Bronchial epithelial cell (primary cell): ENCODE measurements at places on chromosomes 12 and 14. TPM values are rescaled to one million over a fixed set of nuclear protein-coding genes. Genes with fewer than 3 reads are reported as not detected.

DNA sequence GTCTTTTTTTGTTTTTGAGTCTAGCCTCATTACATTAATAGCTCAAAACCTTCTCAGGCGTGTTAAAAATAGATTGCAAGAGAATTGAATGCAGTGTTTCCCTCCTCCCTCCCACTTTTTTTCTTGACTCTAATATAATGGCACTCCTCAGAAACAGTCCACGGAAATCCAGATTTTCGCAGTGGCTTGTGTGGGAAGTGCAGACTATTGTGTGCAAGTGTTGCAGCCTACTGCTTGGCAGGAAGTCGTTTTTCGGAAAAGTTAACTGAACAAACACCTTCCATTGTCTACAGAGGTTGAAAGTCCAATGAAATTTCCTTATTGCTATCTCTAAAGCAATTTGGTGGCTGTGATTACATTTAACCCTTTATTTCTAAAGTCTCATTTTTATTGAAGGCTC is 147.9 kb upstream of the E2F7 start:
- DNase-seq = no peak

Gene TPPP2
- not detected in 2 replicates for total RNA-seq

Gene MYL2
- total RNA-seq = not detected in 2 replicates

- no peak for DNase-seq
Measured at GRCh38 chr12:107033758-107034739, 47.1 kb upstream of the MTERF2 start.

DNA sequence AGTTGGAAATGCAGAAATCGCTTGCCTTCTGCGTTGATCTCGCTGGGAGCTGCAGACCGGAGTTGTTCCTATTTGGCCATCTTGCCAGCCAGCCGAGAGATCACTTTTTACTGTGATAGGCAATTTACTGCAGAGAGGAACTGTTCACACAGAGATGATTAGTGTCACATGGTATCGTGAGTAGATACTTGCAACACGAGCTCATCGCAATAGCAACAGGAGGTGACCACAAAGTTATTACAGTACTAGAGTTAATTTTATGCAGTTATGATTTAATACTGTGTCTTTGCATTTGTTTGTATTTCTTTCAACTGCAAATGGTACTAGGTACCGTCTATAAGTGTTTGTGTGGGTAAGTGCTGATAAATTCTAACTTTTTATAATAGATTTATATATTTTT is 27.8 kb downstream of the NOPCHAP1 start:
- peak; percentile 22 for DNase-seq

Gene KCNC2
- under 0.01 TPM in 1 of 2 replicates, not detected in the other for total RNA-seq

- DNase-seq = no peak
Measured at GRCh38 chr14:24040692-24041091, 11.1 kb upstream of the CARMIL3 start.

Gene WDR89
- 15.1 and 20.0 TPM in 2 replicates for total RNA-seq

Gene CLEC4D
- not detected in 2 replicates for total RNA-seq

DNA sequence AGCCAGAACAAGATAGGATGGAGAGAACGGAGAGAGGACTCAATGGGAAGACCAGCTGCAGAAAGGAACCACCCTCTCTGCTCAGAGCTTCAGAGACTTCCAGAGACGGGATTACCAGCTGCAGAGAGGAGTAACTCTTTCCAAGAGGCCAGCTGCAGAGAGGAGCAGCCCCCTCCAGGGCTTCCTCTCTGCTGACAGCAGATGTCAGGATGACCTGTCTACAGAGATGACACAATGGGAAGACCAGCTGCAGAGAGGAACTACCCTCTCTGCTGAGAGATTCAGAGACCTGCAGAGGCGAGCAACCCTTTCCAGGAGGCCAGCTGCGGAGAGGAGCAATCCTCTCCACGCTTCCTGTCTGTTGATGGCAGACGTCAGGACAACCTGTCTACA is 61.8 kb downstream of the KLRG1 start:
- DNase-seq = no peak

DNA sequence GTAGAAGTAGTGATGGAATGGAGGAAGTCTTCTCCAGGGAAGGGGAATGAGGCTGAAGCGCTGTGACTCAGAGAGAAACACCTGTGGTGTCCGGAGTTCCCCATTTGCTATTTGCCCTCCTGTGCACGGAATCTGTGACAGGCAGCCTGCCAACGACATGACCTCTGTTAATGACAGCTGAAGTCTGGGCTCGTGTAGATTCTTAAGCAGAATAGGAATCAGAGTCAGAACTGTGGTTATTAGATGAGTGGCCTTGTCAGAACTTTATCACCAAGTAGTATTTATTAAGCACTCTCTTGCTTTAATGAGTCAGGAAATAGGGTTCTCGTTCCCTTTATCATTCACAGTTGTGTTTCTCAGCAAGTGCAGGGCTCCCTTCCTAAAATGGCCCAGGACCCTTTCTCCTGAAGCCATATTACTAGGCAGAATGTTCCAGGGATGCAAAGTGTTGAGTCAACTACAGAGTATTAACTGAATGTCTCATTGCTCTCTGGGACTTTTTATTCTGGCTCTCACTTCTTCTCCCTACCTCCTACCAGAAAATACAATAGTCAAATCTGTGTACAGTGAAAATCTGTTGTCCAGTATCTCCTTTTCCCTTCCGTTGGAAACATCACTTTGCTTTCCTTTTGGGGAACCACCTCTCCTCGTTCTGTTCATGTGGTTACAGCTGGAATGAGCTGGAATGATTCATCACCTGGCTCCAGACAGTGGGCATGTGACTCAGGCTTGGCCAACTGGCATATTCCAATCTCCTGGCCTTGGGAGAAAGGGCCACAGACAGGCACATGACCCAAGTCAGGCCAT is 77.8 kb upstream of the MAX start:
- peak; percentile 97 for DNase-seq

DNA sequence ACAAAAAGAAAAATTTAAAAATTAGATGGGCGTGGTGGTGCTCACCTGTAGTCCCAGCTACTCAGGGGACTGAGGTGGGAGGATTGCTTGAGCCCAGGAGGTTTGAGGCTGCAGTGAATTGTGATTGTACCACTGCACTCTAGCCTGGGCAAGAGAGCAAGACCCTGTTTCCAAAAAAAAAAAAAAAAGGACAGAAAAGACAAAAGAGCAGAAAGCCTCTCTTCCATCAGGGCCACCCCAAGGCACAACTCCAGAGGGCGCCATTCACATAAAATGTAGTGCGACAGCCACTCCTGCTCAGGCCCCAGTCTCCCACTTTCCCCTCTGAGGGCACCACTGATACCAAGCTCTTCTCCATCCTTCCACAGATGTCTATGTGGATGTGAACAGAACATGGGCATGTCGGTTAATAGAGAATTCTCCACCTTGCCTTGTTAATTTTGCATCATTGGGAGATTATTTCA is 41.8 kb downstream of the DGLUCY start:
- no peak for DNase-seq

GRCh38 chr12:62977418-62977817 is 42.5 kb upstream of the PPM1H start:
- DNase-seq = peak; percentile 39

DNA sequence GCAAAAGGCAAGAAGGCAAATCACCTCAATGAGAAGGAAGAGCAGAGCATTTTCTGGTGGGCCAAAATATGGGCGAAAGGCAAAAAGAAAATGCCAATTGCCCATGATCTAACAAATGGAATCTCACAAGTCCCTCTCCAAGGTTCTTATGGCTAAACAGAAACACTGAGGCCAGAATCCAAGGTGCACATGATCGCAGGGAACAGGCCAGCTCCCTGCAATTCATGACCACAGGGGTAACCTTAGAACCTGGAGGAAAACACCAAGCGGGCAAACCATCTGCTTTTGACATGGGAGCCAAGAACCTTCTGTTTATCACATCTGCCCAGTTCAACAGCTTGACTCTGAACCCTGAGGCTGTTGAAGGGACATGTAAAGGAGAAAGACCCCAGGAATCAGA is 60.0 kb downstream of the NT5DC3 start:
- DNase-seq = no peak

Gene ALDH1L2
- total RNA-seq = 34.2 and 35.7 TPM in 2 replicates
